Activated CD8-positive, alpha-beta memory T cell treated with anti-CD3 and anti-CD28 coated beads, Interleukin-2, amount 10 ng/mL, durations not matched to agents 7 days and 5 days (primary cell): ENCODE measurements at places on chromosomes 12 and 14. TPM values are rescaled to one million over a fixed set of nuclear protein-coding genes. Genes with fewer than 3 reads are reported as not detected.

The ENO2 gene
- total RNA-seq: 171 TPM

The TPH2 gene
- total RNA-seq: not detected

The JAG2 gene
- 3.2 TPM for total RNA-seq

The ERP29 gene
- total RNA-seq: 119 TPM

The KCNA5 gene
- total RNA-seq: not detected

The C12orf57 gene
- 132 TPM for total RNA-seq

The GARIN6 gene
- total RNA-seq: not detected

The FAM222A gene
- 0.70 TPM for total RNA-seq

DNA sequence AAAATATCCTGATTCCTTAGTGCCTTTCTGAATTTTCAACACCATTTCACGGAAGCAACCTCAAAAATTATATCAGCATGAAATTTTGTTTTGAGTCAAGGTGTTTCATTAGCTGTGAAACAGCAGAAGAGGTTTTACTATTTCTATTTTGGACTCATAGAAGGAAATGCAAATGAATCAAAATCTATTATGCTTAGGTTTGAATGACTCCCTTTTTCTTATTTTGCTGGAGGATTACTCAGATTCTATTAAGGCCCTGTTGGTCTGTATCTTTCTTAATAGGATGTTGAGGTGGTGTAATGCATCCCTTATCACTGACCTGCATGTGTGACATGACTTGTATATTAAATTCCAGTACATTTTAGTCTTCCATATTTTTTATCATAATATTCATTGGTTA, 165.8 kb downstream of the TMTC2 start:
- no peaks in the 10 kb centered on the region for H3K4me1 ChIP-seq
- no peak overlapping the region for H3K27ac ChIP-seq
- no peak overlapping the region for H3K4me3 ChIP-seq
- no peak for DNase-seq
- no peaks in the 10 kb centered on the region for H3K27me3 ChIP-seq
- H3K36me3 ChIP-seq: no peaks in the 10 kb centered on the region

GRCh38 chr12:39451977-39452376, 9.1 kb upstream of the KIF21A start:
- H3K27me3 ChIP-seq: peaks cover 2% of the 10 kb centered on the region
- H3K36me3 ChIP-seq: no peaks in the 10 kb centered on the region
- no peak overlapping the region for H3K4me3 ChIP-seq
- no peak overlapping the region for H3K27ac ChIP-seq
- no peaks in the 10 kb centered on the region for H3K4me1 ChIP-seq

DNA sequence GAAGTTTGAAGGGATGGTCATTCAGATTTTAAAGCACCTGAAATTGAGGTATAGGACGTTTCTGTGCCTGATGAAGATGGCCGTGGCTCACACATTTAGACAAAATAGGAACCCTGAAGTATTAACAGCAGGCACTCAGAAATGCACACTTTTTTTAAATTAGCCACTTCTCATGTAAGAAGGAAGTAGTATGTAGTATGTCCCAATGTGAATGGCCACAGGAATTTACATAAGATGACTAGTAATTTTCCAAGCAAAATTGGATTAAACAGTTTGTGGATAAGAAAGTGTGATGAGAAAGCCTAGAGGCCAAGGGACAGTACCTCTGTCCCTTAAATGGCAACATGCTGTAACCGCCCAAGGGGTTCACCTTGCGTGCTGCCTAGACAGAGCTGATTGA, 1.8 kb upstream of the MIS18BP1 start:
- peaks cover 34% of the 10 kb centered on the region for H3K36me3 ChIP-seq
- peaks cover 21% of the 10 kb centered on the region for H3K4me1 ChIP-seq
- DNase-seq: no peak
- H3K27ac ChIP-seq: no peak overlapping the region
- H3K4me3 ChIP-seq: no peak overlapping the region
- no peaks in the 10 kb centered on the region for H3K27me3 ChIP-seq

DNA sequence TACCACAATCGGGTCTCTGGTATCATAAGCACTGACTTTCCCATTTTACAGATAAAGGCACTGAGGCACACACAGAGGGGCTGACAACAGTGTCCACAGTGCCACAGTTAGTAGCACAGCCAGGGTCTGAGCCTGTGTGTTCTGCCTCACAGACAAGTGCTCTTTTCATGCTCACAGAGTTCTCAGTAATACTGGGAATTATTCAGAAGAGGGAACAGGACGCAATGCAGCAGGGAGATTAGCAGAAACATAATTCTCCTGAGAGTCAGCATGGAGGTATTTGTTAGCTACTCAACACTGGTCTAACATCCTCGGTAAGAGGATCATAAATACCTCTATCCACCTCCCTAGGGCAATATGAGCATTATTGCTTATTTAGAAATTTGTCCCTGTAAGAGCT, 219.3 kb upstream of the EEA1 start:
- no peak overlapping the region for H3K4me3 ChIP-seq
- no peak overlapping the region for H3K27ac ChIP-seq
- DNase-seq: no peak
- no peaks in the 10 kb centered on the region for H3K36me3 ChIP-seq
- no peaks in the 10 kb centered on the region for H3K4me1 ChIP-seq
- H3K27me3 ChIP-seq: peaks cover 11% of the 10 kb centered on the region

DNA sequence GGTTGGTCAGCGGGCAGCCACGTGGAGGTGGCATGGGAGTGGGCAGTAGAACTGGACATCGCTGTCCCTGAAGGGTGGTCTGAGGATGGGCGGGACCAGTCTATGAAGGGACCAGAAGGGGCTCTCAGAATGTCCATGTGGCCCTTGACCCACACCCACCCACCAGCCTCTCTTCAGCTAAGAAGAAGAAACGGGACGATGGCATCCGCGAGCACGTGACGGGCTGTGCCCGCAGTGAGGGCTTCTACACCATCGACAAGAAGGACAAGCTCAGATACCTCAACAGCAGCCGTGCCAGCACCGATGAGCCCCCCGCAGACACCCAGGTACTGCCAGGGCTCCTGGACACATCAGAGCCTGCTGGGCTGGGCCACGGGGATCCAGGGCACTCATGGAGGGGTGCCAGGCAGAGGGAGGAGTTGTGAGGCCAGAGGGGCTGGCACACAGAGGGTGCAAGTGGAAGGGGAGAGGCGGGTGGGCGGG, 21.3 kb downstream of the SETD1B start:
- no peak overlapping the region for H3K27ac ChIP-seq
- no peaks in the 10 kb centered on the region for H3K4me1 ChIP-seq
- no peaks in the 10 kb centered on the region for H3K27me3 ChIP-seq
- H3K36me3 ChIP-seq: peaks cover 26% of the 10 kb centered on the region

- peaks cover 5% of the 10 kb centered on the region for H3K27me3 ChIP-seq
- no peak for DNase-seq
- no peak overlapping the region for H3K27ac ChIP-seq
- H3K4me3 ChIP-seq: no peak overlapping the region
Observed at GRCh38 chr12:105271364-105271763, 35.4 kb upstream of the APPL2 start.

DNA sequence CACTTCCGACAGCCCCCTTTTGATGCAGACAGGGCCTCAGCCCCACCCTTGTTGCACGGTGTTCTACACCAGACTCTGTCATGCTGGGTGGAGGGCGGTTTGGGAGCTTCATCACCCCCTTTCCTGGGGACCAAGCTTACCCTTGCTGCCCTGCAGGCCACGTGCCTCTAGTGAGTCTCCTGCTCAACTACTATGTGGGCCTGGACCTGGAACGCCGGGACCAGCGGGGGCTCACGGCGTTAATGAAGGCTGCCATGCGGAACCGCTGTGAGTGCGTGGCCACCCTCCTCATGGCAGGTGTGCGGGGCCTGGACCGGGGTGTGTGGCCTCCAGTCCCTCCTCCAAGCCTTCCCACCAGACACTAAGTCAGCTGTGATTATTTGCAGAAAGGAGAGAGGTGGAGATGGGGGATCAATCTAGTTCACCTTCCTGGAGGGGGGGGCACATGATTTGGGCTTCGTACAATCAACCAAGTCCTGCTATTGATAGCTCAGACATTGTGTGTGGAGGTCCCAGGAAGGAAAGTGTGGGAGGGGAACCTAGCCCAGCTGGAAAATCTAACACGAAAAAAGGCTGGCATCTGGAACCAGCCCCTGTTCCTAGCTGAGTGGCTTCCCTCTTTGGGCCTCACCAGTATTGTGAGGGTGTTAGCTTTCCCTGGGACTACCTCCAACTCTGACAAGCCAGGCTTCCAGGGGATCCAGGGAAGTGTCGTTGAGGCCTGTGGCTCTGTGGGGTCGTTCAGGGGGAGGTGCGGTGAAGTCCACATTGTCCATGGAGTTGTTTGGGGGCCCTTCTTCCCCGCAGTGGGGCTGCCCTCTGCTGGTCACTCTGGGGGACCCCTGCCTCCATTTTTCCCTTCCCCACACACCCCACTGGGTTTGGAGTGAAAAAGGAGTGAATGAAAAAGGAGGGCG, 1.6 kb downstream of the ANKRD33 start:
- H3K4me3 ChIP-seq: no peak overlapping the region
- H3K36me3 ChIP-seq: peaks cover 2% of the 10 kb centered on the region
- peaks cover 7% of the 10 kb centered on the region for H3K27me3 ChIP-seq
- H3K4me1 ChIP-seq: peaks cover 11% of the 10 kb centered on the region

GRCh38 chr14:95409477-95410272, 90.0 kb upstream of the CLMN start:
- H3K27me3 ChIP-seq: no peaks in the 10 kb centered on the region
- H3K27ac ChIP-seq: no peak overlapping the region
- H3K4me3 ChIP-seq: no peak overlapping the region

- peaks cover 9% of the 10 kb centered on the region for H3K36me3 ChIP-seq
- peak overlapping the region; percentile 46 for H3K4me3 ChIP-seq
- DNase-seq: peak; percentile 62
- peaks cover 78% of the 10 kb centered on the region for H3K4me1 ChIP-seq
Observed at GRCh38 chr14:49977126-49977841, 84.4 kb downstream of the ARF6 start.
